ENCODE measurements at places on chromosomes 7 and 10. TPM values are rescaled to one million over a fixed set of nuclear protein-coding genes. Genes with fewer than 3 reads are reported as not detected.
A peak's percentile ranks its signal among the peaks of the same experiment; 100 is the strongest.

Gene NXPH1
- not detected for total RNA-seq

Gene DNAJC12
- total RNA-seq = 16.4 TPM

Gene PLCE1
- total RNA-seq = 0.75 TPM

Gene ITGB1
- 308 TPM for total RNA-seq

Gene ADCY1
- total RNA-seq = 20.1 TPM

Gene SLC25A40
- 4.6 TPM for total RNA-seq

- H3K36me3 ChIP-seq = no peaks in the 10 kb centered on the region
- H3K27ac ChIP-seq = no peak overlapping the region
- H3K4me1 ChIP-seq = no peaks in the 10 kb centered on the region
- H3K4me3 ChIP-seq = no peak overlapping the region
- no peaks in the 10 kb centered on the region for H3K27me3 ChIP-seq
- no peak for DNase-seq
Measured at GRCh38 chr7:120729245-120729644, 128.7 kb downstream of the TSPAN12 start.

DNA sequence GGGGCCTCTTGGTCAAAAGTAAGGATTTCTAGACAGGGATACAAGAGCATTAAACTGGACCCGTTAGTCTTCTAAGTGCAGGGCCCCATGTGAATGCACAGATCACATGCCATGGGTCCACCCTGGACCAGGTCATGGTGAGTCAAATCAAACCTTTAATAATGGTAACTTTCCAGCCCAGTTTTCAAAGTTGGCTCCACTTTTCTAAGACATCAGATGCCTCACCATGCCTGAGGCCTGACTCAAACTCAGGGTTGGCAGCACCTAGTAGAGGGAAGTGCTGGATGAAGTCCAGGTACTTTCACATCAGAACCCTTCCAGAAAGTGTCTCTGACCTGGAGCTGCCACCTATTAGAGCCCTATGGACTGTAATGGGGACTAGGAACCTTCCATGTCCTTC lies 9.7 kb upstream of the SMIM30 start:
- H3K27me3 ChIP-seq = peaks cover 3% of the 10 kb centered on the region
- no peak for DNase-seq
- H3K4me3 ChIP-seq = no peak overlapping the region
- no peaks in the 10 kb centered on the region for H3K4me1 ChIP-seq

DNA sequence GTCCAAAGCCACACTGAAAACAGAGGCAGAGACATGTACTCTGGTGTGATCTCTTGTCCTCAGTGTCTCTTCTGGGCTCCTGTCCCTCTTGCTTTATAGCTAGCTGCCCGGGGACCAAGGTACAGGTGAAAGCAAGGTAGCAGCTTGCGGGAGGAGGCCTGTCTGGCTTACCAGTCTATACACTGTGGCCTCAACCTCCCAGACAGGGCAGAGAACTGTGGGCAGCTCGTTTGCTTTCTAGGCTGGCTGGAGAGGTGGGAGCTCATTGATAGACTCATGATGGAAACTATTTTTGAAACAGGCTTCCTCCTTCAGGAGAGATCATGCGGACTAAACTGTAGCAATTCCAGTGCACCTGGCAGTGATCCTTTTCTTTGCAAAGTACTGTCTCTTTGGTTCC lies 4.6 kb downstream of the CYREN start:
- peaks cover 42% of the 10 kb centered on the region for H3K4me1 ChIP-seq
- H3K27ac ChIP-seq = peak overlapping the region; percentile 69
- peaks cover 3% of the 10 kb centered on the region for H3K36me3 ChIP-seq
- no peak for DNase-seq

- DNase-seq = no peak
- H3K4me3 ChIP-seq = no peak overlapping the region
- no peaks in the 10 kb centered on the region for H3K36me3 ChIP-seq
- H3K27ac ChIP-seq = no peak overlapping the region
- H3K4me1 ChIP-seq = no peaks in the 10 kb centered on the region
Measured at GRCh38 chr7:110322796-110323195, 768.1 kb upstream of the LRRN3 start.

DNA sequence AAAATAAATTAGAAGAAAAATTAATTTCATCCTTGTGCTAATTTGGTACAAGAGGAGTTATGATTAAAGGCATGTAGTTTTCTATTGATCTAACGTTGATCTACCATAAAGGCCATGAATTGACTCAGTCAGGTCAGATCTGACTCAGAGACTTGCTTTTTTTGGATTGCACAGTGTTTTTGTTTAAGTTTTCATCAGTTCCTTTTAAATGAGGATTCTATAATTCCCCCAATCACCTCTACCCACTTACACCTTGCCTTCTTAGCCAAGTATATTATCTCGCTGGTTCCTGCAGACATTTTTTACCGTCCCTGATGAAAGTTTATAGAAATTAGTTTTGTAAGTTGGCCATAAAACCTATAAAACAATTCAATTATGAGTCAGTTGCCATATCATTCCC lies 132.4 kb upstream of the PALS2 start:
- H3K27me3 ChIP-seq = no peaks in the 10 kb centered on the region
- H3K4me3 ChIP-seq = no peak overlapping the region
- no peak for DNase-seq
- H3K27ac ChIP-seq = no peak overlapping the region
- no peaks in the 10 kb centered on the region for H3K36me3 ChIP-seq

- no peaks in the 10 kb centered on the region for H3K27me3 ChIP-seq
- H3K36me3 ChIP-seq = no peaks in the 10 kb centered on the region
- no peaks in the 10 kb centered on the region for H3K4me1 ChIP-seq
- H3K4me3 ChIP-seq = no peak overlapping the region
- DNase-seq = no peak
Measured at GRCh38 chr7:95526128-95526738, 40.5 kb downstream of the ASB4 start.

DNA sequence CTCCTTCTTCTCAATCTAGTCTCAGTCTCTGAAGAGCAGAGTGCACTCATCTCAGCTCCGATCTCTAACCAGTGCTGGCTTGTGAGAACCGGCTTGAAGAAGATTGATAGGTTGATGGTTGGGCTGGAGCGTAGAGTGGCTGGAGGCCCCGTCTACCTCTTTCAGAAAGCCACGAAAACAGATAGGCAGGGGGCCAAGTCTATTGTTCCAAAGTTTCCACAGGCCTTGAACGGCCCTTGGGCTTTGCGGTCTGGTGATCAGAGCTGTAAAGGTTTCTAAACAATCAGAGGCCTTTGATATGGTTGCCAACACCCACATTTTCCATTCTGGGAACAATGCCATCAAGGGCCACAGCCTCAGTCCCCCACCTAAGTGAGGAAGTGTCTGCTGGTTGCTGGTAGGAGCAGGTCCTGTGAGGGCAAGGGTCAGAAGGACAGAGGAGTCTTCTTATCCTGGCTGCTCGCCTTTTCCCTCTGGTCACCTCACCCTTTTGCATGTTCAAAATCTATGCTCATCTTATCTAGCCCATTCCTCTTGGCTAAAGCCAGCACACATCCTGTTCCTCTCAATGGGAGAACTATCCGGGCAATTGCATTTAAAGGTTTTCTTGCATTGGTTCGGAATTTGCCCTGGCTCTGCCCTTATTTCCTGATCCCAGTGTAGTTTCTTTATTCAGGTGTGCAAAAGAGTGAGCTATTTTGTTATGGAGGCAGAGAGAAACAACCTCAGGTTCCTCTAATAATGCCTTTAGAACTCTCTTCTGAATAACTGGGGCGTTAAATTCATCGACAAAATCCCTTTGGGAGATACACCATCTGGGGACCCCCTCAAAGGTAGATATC lies 70.3 kb upstream of the KMT2E start:
- peak overlapping the region; percentile 75 for H3K27ac ChIP-seq
- no peaks in the 10 kb centered on the region for H3K36me3 ChIP-seq
- H3K4me1 ChIP-seq = no peaks in the 10 kb centered on the region
- no peaks in the 10 kb centered on the region for H3K27me3 ChIP-seq
- no peak overlapping the region for H3K4me3 ChIP-seq

GRCh38 chr7:26351171-26351570 lies 59.5 kb downstream of the SNX10 start:
- no peak overlapping the region for H3K4me3 ChIP-seq
- DNase-seq = no peak
- no peaks in the 10 kb centered on the region for H3K36me3 ChIP-seq

DNA sequence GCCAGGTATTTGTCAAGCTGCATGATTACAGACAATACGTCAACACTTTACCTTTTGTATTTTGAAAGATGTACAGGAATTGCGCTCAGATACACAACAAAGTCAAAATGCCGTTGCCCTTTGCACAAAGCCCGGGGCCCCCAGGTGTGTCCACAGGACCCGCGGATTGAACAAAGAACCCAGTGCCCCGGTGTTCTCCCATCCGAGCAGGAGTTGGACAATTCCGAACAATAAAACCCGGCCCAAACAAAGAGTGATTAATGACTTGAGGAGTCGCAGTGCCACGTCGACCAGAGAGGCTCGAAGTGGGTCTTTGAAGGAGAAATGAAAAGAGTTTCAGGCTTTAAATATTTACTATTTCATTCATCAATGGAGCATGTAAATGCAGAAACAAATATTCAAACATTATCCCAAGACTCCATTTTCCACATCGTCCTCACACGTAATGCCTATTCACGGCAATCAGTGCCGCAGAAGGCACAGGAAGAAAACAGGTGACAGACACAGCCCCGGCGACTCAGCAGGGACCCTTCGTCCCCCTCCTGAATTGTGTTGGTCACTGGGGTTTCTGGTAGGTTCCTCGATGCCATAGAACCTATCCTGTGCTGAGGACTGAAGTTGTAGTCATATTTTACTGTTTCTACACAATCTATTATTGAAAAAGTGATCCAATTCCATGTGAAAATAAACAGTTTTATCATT lies 70.9 kb upstream of the MGMT start:
- no peak for DNase-seq
- H3K36me3 ChIP-seq = no peaks in the 10 kb centered on the region
- H3K4me1 ChIP-seq = no peaks in the 10 kb centered on the region
- H3K27me3 ChIP-seq = no peaks in the 10 kb centered on the region
- no peak overlapping the region for H3K27ac ChIP-seq

- no peaks in the 10 kb centered on the region for H3K4me1 ChIP-seq
- no peak overlapping the region for H3K27ac ChIP-seq
- no peaks in the 10 kb centered on the region for H3K27me3 ChIP-seq
Measured at GRCh38 chr10:119003572-119004289, 25.8 kb upstream of the NANOS1 start.

DNA sequence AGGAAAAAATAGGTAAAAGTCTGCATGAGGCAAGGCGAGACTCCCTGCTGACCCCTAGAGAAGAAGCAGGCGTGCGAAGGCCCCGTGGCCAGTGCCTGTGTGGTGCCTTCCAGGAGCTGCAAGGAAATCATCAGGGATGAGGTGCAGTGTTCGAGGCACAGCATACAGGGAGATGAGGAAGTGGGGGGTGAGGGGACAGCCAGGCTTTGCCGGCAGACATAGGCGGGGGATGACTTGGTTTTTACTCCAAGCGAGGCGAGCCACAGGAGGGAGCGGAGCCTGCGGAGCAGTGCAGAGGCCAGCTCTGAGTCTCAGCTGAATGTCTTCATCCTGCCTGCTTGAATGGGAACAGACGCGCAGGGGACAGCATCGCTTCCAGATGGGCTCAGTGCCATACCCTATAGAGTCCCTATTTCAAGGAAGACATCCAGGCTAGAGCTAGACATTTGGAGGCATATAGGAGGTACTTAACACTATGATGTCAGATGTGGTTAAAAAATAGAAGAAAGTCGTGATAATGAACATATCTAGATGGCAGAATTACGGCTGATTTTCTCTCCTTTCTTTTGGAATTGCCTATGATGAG lies 49.5 kb downstream of the TCERG1L start:
- no peaks in the 10 kb centered on the region for H3K27me3 ChIP-seq
- H3K36me3 ChIP-seq = no peaks in the 10 kb centered on the region
- H3K4me1 ChIP-seq = no peaks in the 10 kb centered on the region

DNA sequence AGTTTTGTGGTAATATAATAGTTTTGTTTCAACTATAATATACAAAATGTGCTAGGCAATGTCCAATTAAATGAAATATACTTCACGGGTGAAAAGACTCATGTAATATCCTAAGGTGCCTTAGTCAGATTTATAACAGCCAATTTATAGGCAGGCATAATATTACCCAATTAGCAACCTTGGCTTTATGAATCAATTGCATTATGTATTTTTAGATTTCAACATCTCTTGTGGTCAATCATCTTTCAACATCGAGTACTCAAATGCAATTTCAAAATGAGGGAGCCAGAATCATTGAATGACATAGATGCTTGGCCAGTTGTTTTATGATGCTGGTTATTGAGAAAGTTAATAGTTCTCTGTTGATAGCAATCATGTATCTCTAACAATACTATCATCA lies 110.3 kb upstream of the SP8 start:
- no peaks in the 10 kb centered on the region for H3K36me3 ChIP-seq
- no peak for DNase-seq
- H3K4me3 ChIP-seq = no peak overlapping the region

DNA sequence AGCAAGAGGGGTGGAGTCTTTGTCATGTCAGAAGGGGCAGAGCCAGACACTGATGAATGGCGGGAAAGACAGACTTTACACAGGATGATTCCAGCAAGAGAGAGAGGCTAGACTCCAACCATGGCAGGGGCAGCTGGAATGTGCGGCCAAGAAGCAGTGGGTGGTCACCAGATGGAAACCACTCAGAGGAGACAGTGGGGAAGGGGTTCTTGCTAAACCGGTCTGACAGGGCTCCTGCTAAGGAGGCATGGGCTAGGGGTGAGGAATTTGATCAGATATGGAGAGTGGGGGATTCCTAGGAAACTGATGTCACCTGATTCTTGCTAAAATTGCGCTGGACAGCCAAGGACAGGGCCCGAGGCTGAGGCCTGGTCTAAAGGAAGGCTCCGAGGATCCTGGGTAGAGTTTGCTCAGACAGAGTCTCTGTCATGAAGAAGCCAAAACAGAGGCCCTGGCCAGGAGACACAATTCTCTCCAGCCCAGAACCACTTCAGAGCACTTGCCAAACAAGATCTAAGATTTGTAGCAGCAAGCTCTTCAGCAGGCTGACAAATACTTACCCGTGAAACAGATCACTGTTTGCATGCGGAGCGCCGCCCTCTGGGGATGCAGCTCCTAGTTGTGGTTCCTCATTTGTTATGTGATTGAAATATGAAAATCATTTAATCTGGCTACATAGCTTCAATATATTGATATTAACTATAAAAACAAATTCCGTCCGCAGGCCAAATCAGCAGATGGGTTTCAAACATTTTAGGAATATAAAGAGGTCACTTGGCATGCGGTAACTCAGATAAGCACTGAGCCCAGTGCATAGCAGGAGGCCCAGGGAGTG lies 377.0 kb downstream of the TCERG1L start:
- no peaks in the 10 kb centered on the region for H3K36me3 ChIP-seq
- H3K27ac ChIP-seq = no peak overlapping the region
- DNase-seq = no peak
- no peaks in the 10 kb centered on the region for H3K27me3 ChIP-seq
- H3K4me1 ChIP-seq = no peaks in the 10 kb centered on the region

All from liver (tissue), 10 donors.